ENCODE measurements at places on chromosomes 13 and 19.

GRCh38 chr19:888581-889385, 4.2 kb downstream of the MED16 start:
- no peak for DNase-seq

GRCh38 chr13:27442071-27442647, 8.2 kb downstream of the MTIF3 start:
- DNase-seq: no peak

DNA sequence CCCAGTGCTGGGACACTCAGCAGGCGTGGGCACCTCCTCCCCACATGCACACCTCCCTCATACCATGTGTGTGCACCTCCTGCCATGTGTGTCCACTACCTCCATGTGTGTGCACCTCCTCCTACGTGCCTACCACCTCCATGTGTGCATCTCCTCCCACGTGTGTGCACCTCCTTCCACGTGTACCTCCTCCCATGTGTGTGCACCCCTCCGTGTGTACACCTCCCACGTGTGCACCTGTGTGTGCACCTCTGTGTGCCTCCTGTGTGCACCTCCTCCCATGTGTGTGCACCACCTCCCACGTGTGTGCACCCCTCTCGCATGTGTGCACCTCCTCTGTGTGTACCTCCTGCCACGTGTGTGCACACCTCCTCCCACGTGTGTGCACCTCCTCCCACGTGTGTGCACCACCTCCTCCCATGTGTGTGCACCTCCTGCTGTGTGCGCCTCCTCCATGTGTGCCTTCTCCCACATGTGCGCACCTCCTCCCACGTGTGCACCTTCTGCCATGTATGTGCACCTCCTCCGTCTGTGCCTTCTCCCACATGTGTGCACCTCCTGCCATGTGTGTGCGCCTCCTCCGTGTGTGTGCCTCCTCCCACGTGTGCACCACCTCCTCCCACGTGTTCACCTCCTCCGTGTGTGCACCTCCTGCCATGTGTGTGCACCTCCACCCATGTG, 6.1 kb upstream of the C13orf46 start:
- DNase-seq: no peak

DNA sequence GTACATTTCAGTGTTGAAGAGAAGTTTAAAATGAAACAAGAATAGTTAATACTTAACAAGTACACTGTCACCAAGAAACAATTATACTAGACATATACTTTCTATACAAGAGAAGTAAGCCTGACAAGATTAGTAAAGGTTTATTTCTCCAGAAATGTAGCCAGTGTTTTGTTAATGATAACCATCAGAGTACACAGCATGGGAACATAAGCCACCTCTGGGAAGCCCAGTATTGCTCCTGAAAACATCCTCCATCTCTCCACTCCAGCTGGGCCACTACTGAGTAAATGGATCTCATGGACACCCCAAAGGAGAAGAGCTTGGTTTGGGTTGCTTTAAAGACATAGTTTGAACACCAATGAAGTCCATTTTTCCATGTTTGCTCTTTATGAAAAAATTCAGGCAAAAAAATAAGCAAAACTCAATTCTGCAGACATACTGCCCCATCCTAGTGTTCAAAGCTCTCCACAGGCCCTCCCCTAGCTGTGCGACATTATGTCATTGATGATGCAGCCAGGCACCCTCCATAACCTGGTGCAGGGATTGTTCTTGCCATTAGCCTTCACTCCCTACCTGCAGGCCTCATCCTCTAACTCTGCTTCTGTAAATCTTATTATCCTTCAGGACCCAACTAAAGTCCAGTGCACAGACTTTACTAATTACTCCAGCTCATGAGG, 61.9 kb downstream of the LHFPL6 start:
- DNase-seq: no peak

DNA sequence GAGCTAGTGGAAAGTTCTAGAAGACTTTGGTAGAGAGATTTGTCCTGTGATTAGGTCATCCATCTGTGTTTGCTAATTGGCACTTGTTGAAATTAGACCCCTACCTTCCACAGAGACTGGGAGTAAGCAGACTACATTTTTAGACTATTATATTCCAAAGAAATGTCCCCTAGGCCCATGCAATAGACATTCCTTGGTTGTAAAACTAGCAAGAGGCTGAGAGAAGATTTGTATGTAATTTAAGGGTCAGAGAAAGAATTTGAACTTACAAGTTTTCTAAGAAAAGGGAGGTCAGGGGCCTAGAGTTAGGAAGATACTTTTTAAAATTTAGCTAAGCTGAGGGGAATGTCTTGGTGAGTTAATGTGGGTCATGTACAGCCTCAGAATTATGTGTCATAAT, 470.7 kb upstream of the SLITRK1 start:
- no peak for DNase-seq

GRCh38 chr19:3603121-3603811, 3.4 kb downstream of the TBXA2R start:
- DNase-seq: no peak

DNA sequence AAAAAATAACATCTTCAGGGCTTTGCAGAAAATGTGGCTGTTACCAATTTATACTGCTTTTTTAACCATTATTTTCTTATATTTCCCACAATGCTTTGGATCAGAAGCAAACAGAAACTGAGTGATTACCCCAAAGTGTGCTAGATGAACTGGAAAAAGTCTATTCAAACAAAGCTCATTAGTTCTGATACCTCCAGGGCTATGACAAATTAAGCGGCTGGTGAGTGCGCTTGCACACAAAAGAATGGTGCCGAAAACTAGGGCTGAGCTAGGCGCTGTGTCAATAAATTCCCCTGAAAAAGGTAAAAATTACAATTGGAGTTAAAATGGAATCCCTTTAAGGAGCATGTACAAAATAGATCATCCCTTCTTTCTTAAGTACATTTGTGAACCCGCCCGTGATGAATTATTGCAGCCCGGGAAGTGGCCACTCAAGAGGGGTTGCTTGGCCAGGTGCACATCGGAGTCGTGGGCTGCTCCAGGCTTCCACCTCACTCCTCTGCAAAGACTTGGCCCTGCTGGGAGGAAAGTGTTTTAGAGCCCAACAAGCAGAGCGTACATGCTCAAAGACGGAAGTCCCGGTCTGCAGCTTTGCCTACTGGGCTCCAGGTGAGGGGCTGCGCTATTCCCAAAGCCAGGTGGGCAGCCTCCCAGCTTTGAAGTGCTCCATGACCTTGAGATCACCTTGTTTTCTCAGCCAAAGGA, 164.0 kb upstream of the ZNF507 start:
- no peak for DNase-seq

GRCh38 chr19:34109596-34109995, 62.7 kb upstream of the LSM14A start:
- DNase-seq: no peak

- no peak for DNase-seq
Observed at GRCh38 chr13:112851107-112852038, 117.6 kb upstream of the MCF2L start.

DNA sequence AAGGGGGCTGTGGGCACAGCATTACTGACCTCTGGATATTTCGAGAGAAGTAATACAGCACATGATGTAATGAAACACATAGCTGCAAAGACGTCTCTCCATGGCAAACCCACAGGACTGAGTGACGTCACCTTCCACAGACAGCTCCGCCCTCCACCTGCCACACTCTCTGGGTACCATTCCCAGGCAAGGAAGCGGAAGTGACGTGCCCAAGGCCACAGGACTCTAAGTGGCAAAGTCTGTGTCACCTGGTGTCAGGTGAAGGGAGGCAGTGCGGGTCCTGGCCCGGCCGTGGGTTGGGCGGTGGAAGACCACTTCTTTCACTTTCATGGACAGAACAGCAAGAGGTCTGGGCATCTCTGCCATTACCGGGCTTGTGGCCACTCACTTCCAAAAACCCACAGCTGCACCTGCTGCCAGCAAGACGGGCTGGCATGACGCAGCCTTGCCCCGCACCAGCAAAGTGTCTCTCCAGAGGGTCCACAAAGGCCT, 6.8 kb upstream of the ADPRHL1 start:
- no peak for DNase-seq

- DNase-seq: no peak
Observed at GRCh38 chr19:38233740-38234251, 9.8 kb upstream of the DPF1 start.

- DNase-seq: no peak
Observed at GRCh38 chr13:43238341-43239083, 215.1 kb downstream of the DNAJC15 start.

DNA sequence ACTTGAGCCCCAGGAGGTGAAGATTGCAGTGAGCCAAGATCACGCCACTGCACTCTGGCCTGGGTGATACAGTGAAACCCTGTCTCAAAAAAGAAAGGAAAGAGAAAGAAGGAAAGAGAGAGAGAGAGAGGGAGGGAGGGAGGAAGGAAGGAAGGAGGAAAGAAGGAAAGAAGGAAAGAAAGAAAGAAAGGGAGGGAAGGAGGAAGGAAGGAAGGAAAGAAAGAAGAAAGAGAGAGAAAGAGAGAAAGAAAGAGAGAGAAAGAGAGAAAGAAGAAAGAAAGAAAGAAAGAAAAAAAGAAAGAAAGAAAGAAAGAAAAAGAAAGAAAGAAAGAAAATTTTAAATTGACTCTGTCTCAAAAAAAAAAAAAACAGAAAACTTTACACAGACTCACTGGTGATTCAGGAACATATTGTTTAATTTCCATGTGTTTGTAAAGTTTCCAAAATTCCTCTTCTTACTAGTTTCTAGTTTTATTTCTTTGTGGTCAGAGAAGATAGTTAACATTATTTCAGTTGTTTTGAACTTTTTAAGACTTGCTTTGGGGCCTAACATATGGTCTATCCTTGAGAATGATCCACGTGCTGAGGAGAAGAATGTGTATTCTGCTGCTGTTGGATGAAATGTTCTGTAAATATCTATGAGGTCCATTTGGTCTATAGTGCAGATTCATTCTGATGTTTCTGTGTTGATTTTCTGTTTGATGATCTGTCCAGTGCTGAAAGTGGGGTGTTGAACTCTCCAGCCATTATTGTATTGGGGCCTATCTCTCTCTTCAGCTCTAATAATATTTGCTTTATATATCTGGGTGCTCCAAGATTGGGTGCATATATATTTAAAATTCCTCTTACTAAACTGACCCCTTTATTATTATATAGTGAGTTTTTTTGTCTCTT, 204.4 kb upstream of the SERP2 start:
- DNase-seq: no peak

DNA sequence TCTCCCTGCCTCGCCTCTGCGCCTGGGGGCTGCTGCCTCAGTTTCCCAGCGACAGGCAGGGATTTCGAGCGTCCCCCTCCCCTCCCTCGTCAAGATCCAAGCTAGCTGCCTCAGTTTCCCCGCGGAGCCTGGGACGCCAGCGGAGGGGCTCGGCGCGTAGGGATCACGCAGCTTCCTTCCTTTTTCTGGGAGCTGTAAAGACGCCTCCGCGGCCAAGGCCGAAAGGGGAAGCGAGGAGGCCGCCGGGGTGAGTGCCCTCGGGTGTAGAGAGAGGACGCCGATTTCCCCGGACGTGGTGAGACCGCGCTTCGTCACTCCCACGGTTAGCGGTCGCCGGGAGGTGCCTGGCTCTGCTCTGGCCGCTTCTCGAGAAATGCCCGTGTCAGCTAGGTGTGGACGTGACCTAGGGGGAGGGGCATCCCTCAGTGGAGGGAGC, 722 bp upstream of the ICAM1 start:
- no peak for DNase-seq

- no peak for DNase-seq
Observed at GRCh38 chr13:32267836-32268439, 47.2 kb downstream of the ZAR1L start.

- no peak for DNase-seq
Observed at GRCh38 chr13:111912453-111912866, 154.5 kb upstream of the SOX1 start.

- no peak for DNase-seq
Observed at GRCh38 chr19:49589502-49589905, 1.5 kb upstream of the PRR12 start.

DNA sequence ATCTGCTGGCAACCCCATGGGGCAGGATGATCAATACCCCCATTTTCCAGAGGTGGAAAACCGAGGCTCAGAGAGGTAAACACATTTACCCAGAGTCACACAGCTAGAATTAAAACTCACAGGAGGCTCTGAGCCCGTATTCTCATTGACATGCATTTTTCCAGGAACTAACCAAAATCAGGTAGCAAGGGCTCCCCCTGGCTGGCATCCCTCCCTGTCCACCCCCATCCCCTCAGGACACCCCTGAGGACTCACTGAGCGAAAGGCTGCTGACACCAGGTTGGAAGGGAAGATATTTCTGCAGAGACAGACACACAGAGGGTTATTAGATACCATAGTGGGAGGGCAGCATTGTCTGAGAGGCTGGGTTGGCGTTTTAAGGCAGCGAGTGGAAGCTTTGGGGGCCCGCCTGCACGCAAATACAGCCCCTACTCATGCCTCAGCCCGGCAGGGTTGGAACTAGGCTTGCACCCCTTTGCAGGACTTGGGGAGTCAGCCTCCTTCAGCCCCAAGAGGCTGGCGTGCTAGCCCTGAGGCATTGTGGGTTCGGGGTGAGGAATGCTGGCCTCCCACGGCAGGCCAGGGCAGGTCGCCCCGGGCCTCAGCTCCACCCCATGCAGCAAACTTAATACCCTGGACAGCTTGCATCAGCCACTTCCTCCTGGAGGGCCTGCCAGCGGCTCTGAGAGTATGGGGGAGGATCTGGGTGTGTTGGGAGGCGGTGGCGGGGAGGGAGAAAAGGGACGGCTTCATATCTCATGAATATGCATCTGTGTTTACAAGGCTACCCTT, 3.9 kb downstream of the SLC1A5 start:
- no peak for DNase-seq

DNA sequence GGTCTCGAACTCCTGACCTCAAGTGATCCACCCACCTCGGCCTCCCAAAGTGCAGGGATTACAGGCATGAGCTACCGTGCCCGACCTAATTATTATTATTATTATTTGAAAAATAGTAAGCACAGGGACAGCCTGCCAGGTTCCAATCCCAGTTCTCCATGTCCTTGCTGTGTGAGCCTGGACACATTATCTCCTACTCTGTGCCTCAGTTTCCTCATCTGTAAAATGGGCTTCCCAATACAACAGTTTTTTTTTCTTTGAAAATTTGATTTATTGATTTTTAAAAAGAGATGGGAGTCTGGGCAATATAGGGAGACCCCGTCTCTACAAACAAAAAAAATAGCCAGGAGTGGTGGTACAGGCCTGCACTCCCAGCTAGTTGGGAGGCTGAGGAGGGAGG, 3.3 kb downstream of the ZGLP1 start:
- no peak for DNase-seq

DNA sequence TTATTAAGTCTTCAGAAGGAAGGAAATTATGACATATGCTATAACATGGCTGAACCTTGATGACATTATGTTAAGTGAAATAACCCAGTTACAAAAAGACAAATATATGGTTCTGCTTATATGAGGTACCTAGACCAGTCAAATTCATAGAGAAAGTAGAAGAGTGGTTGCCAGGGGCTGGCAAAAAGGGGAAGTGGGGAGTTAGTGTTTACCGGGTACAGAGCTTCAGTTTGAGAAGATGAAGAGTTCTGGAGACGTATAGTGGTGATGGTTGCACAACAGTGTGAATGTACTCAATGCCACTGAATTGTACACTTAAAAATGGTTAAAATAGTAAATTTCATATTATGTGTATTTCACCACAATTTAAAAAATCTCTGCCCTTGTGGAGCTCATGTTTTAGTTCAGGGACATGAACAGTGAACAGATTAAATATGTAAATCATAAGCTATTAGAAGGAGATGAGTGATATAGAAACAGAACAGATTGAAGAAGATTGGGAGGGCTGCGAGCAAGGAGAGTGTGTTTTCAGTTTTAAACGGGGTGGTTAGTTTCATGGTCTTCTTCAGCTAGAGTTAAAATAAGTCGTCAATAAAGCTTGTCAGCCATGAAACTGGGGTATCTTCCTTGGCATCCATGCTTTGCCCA, 355.2 kb downstream of the KCNRG start:
- DNase-seq: no peak

GRCh38 chr19:7862413-7862951, 11.7 kb downstream of the PRR36 start:
- no peak for DNase-seq

GRCh38 chr19:15263361-15263985, 31.2 kb upstream of the EPHX3 start:
- DNase-seq: no peak

Data from SW 1271 (cell line).